ENCODE measurements at places on chromosomes 11 and 22.

GRCh38 chr22:25492841-25493734 is 71.4 kb upstream of the GRK3 start:
- peak; percentile 87 for DNase-seq

DNA sequence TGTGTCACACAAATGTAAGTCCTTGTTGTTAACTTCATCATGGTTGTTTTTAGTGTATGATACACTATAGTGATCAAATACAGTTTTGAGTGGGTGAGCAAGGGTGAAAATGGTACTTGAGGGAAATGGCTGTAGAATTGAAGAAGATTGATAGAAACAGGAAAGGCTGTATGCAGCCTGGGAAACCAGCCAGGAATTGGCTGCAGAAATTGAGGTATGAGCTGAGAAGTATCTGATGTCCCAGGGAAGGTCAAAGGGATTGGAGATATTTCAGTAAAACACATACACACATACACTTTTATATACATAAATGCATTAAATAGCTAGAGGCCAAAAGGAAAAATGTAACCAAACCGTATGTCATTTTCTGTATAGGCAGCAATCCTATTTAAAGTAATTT is 13.1 kb upstream of the YAP1 start:
- DNase-seq = no peak

- no peak for DNase-seq
These were observed 33.0 kb upstream of the MN1 start for GRCh38 chr22:27834364-27835185.

DNA sequence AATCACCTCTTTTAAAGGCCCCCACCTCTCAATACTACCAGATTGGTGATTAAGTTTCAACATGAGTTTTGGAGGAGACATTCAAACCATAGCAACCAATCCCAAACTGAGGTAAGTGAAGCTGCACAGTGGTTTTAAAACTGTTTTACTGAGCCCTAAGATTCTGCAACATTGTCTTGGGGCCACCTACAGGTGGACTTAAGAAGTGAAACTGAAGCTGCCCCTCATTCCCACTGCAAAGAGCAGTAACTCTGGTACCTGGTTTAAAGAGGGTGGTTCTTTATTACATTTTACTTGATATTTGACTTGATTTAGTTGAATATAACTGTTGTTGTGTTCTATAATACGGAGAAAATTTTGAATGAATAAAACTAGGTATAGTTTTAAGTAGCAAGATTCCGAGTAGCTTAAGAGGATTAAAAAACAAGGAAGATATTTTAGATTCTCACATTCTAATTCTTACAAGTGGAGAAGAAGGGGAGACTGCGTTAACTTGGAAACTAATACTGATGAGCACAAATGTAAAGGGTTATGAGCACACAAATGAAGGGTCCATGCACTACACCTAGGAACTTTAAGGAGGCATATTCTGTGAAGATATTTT is 26.7 kb downstream of the SYT9 start:
- DNase-seq = peak; percentile 60

DNA sequence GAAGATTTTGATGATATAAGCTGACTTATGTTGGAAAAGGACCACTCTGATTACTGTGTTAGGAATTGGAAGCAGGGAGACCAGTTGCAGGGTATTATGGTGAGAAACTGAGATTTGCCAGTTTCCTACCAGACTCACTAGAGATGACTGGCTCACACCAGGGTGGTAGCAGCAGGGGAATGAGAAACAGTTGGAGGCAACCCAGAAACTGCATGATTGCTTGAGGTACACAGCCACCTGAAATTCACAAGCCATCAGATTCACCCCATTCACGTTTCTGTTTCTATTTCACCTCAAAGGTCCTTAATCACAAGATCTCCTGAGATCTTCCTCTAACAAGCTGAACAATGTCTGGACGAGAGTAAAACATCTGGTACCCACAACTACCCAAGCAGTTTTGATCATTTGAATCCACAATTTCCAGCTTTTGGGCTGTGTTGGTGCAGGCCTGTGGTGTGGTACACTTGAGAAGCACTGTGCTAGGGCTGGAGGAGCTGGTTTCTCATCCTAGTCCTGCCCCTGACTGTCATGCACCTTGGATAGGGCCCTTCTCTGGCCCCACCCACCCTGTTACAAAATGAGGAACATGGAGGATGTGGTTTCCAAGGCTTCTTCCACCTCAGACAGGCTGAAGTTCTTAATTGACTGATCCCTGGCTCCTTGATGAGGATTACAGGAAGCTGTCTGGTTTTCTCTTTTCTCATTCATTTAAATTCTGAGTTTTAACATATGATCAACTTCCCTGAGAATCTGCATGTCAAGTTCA is 233.4 kb downstream of the INSC start:
- no peak for DNase-seq

DNA sequence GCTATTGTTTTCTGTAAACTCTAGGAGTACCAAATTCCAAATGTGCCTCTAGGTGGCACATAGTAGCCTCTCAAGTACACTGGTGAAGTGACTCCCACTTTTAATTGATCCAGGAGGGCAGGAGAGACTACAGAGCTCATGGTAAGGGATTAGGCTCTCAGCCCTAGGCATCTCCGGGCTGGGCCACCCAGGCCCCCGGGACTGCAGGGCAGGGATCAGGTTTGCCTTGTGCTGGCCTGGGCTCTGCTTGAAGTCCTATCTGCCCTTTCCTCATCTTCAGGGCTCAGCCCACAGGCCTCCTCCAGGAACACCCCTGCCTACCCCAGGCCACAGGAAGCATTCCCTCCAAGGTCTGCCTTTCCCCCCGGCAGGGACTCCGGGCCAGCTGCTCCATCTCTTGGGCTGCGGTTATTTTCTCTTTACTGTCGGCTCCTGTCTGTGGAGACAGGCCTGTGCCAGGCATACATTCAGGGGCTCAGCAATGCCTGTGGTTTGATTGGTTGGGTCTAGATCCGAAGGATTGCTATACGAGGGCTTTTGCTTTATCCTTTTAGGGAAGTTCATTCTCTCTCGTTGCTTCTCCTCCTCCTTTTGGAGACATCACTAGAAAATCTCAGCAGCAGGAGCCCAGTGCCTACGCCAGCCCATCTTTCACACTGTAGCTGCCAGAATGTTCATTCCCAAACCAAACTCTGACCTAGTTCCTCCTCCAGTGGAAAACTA is 32.8 kb downstream of the PARVA start:
- no peak for DNase-seq

DNA sequence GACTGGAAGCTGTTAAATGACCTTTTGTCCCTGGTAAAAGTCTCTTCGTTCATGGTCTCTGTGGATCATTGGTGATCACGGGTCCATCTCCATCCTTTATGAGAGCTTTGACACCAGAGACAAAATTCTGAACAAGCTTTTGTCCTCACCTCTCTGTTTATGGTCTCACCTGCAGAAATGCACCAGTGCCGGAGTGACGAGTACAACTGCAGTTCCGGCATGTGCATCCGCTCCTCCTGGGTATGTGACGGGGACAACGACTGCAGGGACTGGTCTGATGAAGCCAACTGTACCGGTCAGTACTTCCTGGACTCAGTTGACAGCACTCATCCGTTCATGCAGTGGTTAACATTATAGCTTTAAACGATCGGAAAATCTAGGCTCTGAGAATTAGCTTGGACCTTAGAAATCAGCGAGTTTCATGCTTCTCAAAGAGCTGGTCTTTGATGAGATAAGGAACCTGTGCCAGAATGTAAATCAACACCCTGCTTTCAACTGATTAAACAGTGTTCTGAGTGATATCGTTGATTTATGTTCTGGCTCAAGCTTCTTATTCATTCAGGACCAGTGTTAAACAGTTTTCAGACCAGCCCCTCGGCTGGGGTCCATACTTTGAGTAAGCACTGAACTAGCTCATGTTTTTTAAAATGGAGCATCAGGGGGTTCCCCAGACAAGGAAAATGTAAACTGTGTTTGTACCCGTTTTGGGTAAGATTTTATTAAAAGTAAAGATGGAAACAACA is 124.5 kb upstream of the SORL1-AS1 start:
- peak; percentile 79 for DNase-seq

- no peak for DNase-seq
These were observed 104.5 kb downstream of the UVRAG start for GRCh38 chr11:75919525-75919924.
